ENCODE measurements at places on chromosomes 1 and 21.

DNA sequence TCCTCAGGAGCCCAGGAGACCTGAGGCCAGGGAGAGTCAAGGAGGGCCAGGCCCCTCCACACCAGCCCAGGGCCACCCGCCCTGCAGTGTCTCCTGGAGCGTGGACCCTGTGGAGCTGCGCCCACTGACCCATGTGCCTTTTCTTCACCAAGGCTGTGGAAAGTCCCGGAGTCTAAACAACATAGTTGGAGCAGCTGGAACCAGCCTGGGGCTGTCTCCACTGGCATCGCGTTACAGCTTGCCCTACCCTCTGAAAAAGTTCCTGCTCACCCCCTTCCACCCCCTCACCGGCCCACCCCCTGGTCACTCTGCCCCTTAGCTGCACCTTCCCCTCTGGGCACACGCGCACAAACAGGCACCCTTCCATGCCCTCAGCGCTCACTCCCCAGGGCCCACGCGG lies 18.3 kb downstream of the KCNC4 start:
- no peak for DNase-seq

GRCh38 chr1:41152622-41153044 lies 89.5 kb downstream of the SCMH1 start:
- no peak for DNase-seq

GRCh38 chr1:226597616-226598454 lies 49.3 kb downstream of the STUM start:
- no peak for DNase-seq

- DNase-seq: peak; percentile 49
Observed at GRCh38 chr1:110281363-110282290, 57.5 kb upstream of the RBM15 start.

- DNase-seq: no peak
Observed at GRCh38 chr1:112735752-112736151, 20.6 kb upstream of the PPM1J start.

DNA sequence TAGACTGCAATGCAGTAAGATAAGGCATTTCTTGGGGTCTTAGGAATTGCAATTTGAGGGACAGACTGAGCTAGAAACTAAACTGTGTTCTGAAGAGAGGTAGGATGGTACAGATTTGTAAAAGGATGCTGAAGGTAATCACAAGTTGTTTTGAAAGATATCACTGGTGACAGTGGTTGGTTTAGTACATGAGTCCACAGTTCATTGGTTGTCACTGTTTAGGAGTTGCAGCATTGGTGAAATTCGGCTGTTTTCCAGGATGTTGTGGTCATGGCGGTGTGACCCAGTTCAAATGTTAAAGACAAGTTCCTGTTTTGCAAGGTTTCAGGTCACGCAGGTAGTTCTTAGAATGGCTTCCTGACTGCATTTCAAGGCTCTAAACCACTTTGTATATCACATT lies 292.8 kb upstream of the B3GALT2 start:
- DNase-seq: no peak

DNA sequence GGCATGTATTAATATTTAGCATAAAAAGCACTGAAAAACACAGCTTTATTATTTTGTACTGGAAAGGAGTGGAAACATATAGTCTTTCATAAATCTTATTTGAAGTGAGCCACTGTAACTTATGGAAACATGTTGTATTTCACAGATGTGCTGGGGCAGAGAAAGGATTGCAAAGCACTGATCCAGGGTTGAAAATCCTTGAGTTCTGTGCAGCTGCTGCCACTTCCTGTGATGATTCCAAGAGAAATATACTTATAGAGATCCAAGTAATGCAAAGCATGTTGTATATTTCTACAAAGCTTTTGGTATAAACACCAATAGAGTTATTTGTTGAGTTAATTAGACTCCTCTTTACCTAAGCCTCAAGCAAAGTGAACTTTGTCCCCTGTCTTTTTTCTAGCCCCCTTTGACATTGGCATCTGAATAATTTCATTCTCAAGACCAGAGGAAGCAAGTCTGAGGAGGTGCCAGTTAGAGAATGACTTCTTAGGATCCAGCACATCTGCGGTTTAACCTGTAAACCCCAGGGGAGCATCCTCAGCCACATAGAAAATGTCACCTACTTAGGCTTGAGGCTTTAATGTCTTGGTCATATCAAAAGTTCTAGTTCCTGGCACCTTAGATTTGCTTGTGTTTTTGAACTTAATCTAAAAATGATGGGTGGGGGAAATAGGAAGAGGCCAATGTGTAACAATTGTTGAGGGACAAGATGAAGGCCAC lies 173.3 kb downstream of the FASLG start:
- DNase-seq: no peak

- DNase-seq: peak; percentile 82
Observed at GRCh38 chr1:205665201-205666045, 14.9 kb downstream of the SLC45A3 start.

DNA sequence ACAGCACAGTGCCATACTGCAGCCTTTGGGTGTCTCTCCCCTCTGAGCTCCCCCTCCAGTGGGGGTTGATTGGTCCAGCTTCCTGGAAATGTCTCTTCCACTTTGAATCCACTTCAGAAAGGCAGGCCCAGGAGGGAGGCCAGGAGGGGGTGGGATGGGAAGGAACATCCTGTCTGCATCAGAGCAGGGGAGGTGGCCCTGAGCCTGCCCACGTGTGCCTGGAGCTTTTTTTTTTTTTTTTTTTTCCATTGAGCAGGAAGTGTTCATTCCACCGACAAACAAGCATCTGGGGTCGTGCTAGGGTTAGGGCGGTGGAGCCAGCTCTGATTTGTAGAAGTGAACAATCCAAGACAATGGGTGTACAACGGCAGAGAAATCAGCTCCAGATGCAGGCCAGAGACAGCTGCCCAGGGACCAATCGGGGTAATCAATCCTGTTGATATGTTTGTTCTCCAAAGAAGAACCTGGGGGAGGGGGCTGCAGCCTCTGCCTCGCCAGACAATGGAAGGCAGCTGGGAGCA lies 93.3 kb downstream of the SSBP3 start:
- DNase-seq: no peak
